ENCODE measurements at places on chromosomes 16 and 17.

DNA sequence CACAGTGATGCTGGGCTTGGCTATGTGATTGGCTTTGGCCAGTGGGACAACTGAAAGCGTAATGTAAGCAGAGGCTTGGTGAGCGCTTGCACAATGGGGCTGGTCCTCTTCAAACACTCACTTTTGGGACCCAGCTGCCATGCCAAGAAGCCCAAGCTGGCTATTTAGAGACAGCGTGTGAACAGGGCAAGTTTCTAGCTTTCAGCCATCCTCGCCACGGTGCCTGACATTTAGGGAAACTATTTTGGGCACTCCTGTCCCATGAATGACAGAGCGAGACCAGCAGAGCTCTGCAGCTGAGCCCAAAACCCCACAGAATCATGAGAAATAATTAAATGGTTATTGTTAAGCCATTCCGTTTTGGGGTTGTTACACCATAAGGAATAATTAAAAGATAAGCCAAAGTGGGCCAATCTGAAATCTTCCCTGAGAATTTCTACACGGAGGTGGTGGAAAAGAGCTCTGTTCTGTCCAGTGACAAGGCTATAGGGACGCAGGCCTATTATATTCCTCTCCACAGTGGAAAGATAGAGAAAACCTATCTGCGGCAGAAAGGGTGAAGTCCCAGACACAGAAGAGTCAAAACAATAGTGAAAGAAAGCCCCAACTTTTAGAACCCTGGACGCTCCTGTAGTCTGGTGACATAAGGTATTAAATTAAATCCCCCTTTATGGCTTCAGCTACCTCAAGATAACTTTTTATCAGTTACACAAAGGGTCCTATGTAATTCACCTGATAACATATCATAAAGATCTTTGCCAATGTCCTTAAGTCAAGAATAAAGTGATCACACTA lies 10.8 kb upstream of the RPRML start:
- no peak for DNase-seq

DNA sequence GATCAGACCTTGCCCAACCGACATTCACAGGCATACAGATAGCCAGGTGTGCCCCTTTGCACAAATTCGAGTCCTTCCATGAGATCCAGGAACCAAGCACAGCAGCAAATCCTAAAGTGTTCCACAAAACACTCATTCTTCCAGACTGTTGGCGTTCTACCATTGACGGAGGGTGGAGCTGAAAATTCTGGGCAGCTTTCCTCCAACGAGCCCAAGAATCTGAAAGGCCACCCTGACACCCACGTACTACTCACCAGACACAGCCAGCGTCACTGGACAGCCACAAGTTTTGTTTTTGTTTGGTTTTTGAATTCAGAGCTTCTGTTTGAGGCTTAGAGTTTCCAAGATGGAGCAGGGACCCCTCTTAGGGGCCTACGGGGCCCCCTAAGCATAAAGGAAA lies 83.8 kb downstream of the PMP22 start:
- DNase-seq = no peak

GRCh38 chr16:51231702-51232101 lies 80.6 kb upstream of the SALL1 start:
- DNase-seq = no peak

DNA sequence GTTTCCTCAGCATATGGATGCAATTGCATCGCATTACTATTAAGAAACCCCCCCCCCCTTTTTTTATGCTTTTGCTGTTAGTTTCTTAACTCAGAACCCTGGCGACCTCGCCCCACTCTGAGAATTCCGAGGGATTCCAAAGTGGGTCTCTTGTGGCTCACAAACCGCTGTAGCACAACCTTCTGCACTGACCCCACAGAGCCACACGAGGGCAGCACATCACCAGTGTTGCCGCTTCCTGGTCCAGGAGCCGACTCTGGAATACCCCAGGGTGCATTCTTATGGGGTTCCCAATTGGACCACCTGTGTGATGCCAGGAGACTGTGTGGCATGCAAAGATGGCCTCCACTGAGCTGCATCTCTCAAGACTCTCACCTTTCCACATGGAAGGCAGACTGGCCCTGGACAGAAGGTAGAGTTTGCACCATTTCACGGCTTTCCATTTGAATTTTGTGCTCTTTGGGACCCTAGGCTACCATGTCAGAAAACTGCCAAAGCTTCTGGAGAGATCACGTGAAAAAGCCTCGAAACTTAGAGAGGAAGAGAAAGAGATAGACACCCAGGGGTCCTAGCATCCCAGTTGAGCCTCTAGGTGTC lies 432.7 kb upstream of the ASIC2 start:
- no peak for DNase-seq

- no peak for DNase-seq
Measured at GRCh38 chr17:7855660-7856010, 769 bp downstream of the TMEM88 start.

GRCh38 chr17:56636265-56636664 lies 42.8 kb downstream of the NOG start:
- DNase-seq = no peak

GRCh38 chr17:42402117-42402516 lies 13.9 kb upstream of the STAT3 start:
- DNase-seq = no peak

GRCh38 chr16:28569021-28569420 lies 15.3 kb downstream of the SGF29 start:
- no peak for DNase-seq

DNA sequence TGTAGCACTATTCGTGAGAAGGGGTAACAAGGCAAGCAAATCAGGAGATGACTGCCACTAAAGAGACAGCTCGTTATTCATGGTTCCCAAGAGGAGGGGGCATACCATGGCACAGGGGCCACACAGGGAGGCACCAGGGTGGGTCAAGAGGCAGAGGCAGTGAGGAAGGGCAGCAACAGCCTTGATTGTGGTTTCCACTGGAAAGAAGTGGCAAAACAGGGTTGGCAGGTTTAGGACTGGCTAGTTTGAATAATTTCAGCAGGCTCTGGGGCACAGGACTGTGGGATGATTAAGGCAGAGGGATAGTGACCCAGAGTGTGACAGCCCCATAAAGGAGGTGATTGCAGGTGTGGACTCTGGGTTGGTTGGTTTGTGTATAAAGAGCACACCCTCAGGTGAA lies 188.9 kb downstream of the CBLN1 start:
- no peak for DNase-seq

GRCh38 chr16:2858245-2859025 lies 465 bp upstream of the PRSS22 start:
- no peak for DNase-seq

- DNase-seq = no peak
Measured at GRCh38 chr16:85204242-85205010, 92.2 kb upstream of the CIBAR2 start.
